Heart left ventricle (tissue), 16 donors: ENCODE measurements at places on chromosomes 3 and 15. TPM values are rescaled to one million over a fixed set of nuclear protein-coding genes. Genes with fewer than 3 reads are reported as not detected.

Gene CCDC39
- not detected for polyA plus RNA-seq

Gene CFAP44
- polyA plus RNA-seq = 1.2 TPM

Gene CAMP
- 0.76 TPM for polyA plus RNA-seq

Gene TRA2B
- polyA plus RNA-seq = 28.5 TPM

Gene GPR156
- polyA plus RNA-seq = 0.06 TPM

Gene PLEKHO2
- 13.4 TPM for polyA plus RNA-seq

Gene PLSCR4
- polyA plus RNA-seq = 4.0 TPM

Gene PHC3
- polyA plus RNA-seq = 5.7 TPM

Gene ADIPOQ
- polyA plus RNA-seq = 19.6 TPM

Gene BUB1B
- 0.14 TPM for polyA plus RNA-seq

Gene KIF7
- polyA plus RNA-seq = 1.3 TPM

Gene MAPK6
- polyA plus RNA-seq = 17.5 TPM

Gene PLSCR2
- not detected for polyA plus RNA-seq

Gene AHSG
- not detected for polyA plus RNA-seq

Gene CKMT1A
- 0.29 TPM for polyA plus RNA-seq

Gene SPATA12
- polyA plus RNA-seq = 0.04 TPM

Gene MAN2A2
- 42.3 TPM for polyA plus RNA-seq

Gene HDC
- 0.19 TPM for polyA plus RNA-seq

Gene TTC23
- 5.7 TPM for polyA plus RNA-seq

Gene PRC1
- polyA plus RNA-seq = 1.9 TPM

Gene TPRA1
- polyA plus RNA-seq = 16.1 TPM

Gene GNAT1
- polyA plus RNA-seq = not detected

Gene BMF
- 2.5 TPM for polyA plus RNA-seq

Gene RETNLB
- not detected for polyA plus RNA-seq

Gene MESP2
- polyA plus RNA-seq = not detected

Gene FBXO40
- 4.7 TPM for polyA plus RNA-seq

Gene NFKBIZ
- 7.2 TPM for polyA plus RNA-seq

Gene PLOD2
- 20.3 TPM for polyA plus RNA-seq

Gene CPB1
- 0.08 TPM for polyA plus RNA-seq

Gene ACSBG1
- polyA plus RNA-seq = 1.0 TPM

Gene SKOR1
- 0.23 TPM for polyA plus RNA-seq

Gene OXSR1
- polyA plus RNA-seq = 32.6 TPM

Gene LRTM1
- polyA plus RNA-seq = not detected

Gene C3orf49
- polyA plus RNA-seq = not detected

Gene IL16
- polyA plus RNA-seq = 2.8 TPM

Gene KIF23
- polyA plus RNA-seq = 0.54 TPM

Gene GATA2
- polyA plus RNA-seq = 16.8 TPM

Gene ANKDD1A
- polyA plus RNA-seq = 0.88 TPM

Gene NTRK3
- polyA plus RNA-seq = 2.4 TPM

Gene GP9
- polyA plus RNA-seq = not detected

Gene ECE2
- polyA plus RNA-seq = not detected

Gene MOBP
- polyA plus RNA-seq = not detected

Gene CCPG1
- polyA plus RNA-seq = 21.3 TPM

Gene PAQR5
- polyA plus RNA-seq = 1.2 TPM

Gene CHRNA5
- 1.5 TPM for polyA plus RNA-seq

Gene DNAH12
- polyA plus RNA-seq = 0.04 TPM

Gene HYAL1
- 37.6 TPM for polyA plus RNA-seq

Gene ZPLD1
- polyA plus RNA-seq = not detected

Gene COL8A1
- polyA plus RNA-seq = 7.3 TPM

Gene GOLGA8S
- polyA plus RNA-seq = 0.30 TPM

Gene MME
- polyA plus RNA-seq = 9.6 TPM
